ENCODE measurements at places on chromosomes 11 and 22.

GRCh38 chr22:50044485-50045118 is 13.5 kb downstream of the TTLL8 start:
- no peak for DNase-seq

DNA sequence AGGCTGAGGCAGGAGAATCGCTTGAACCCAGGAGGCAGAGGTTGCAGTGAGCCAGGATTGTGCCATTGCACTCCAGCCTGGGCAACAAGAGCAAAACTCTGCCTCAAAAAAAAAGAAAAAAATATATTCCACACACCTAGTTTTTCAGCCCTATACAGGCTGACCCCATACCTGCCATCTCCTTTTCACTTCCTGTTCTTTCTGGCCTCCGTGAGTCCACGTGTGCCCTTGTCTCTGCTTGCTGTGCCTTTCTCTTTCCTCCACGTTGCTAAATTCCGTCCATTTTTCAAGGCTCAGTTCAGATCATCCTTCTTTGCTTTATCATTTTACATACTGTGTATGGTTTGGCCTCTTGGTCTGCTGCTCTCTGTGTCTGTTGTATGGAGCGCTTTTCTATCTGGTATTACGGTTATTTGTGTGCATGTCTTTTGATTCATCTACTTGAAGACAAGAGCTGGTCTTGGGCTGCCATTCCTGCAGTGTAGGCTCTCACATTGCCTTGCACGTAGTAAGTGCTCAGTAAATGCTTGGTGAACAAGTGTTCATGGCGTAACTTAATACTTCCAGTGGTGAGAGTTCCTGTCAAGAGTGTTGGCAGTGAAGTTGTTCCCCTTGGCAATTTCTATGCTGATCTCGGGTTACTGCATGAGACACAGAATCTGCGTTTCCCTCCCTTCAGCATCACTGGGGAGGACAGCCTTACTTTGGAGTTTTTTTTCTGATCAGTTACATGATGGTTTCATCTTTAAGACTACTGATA is 57.5 kb downstream of the PTPRJ start:
- no peak for DNase-seq

GRCh38 chr11:20070459-20070858 is 89.8 kb downstream of the DBX1 start:
- no peak for DNase-seq

- no peak for DNase-seq
Measured at GRCh38 chr11:113410414-113411135, 23.0 kb downstream of the ANKK1 start.

- DNase-seq = no peak
Measured at GRCh38 chr11:15136166-15136565, 21.4 kb downstream of the INSC start.

- DNase-seq = no peak
Measured at GRCh38 chr11:57376095-57377090, 4.6 kb downstream of the PRG3 start.

- no peak for DNase-seq
Measured at GRCh38 chr11:33912405-33913361, 20.8 kb upstream of the LMO2 start.

GRCh38 chr11:44568658-44569473 is 3.4 kb downstream of the CD82 start:
- peak; percentile 69 for DNase-seq

DNA sequence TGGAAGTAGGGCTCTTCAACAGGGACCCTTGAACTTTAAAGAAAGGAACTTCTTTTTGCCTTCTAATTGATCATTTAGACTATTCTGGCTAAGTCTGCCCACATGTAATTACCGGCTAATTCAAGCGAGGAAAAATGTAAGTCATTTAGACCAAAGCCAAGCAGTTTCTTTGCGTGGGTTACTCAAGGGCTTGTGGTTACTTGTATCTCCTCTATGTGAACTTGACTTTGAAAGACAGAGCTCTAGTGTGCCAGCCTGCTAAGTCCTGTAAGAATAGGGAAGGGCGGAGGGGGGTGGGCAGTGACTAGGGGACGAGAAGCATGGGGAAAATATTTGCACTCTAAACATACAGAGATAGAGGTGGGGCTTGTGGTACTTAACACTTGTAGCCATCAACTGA is 145.2 kb upstream of the TEAD1 start:
- DNase-seq = peak; percentile 72

GRCh38 chr11:63888170-63889086 is 28.5 kb downstream of the RCOR2 start:
- no peak for DNase-seq

DNA sequence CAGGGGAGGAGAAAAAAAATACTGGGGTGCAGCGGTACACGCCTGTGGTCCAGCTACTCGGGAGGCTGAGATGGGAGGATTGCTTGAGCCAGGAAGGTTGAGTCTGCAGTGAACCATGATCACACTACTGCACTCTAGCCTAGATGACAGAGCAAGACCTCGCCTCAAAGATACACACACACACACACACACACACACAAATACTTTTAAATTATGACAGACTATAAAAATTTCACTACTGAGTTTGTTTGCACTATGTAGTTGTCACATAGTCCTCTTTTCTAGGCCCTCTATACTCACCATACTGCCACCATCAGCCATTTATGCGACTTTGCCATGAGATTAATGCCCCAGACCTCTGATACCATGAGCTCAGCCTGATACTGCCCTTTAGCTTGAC is 109.6 kb downstream of the MRTFA start:
- DNase-seq = no peak

DNA sequence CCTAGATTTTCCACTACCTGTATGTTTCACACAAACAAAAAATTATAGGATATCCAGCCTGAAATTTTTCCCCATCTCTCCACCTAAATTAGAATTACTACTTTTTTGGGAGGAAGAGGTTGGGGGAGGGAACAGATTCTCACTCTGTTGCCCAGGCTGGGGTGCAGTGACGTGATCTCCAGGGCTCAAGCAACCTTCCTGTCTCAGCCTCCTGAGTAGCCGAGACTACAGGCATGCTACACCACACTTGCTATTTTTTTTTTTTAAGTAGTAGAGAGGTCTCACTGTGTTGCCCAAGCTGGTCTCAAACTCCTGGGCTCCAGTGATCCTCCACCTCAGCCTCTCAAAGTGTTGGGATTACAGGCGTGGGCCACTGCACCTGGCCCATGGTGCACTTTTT is 9.5 kb downstream of the JAML start:
- no peak for DNase-seq

DNA sequence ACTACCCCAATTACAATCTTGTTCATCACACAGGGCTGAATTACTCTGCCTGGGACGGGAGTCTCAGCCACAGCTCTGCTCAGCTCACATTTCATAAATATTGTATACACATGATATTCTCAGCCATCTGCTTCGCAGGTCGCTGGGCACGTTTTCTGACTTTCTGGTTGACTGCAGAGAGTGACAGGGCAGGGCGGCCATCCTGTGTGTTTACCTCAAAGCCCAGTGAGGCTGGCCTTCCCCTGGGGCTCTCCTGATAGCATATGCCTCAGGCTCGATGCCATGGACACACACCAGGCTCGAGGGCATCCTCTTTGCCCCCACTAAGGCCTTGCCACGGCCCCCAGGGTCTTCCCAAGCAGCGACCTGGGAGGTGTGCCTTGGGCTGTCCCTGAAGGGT is 345.0 kb downstream of the CADM1 start:
- peak; percentile 16 for DNase-seq

GRCh38 chr11:77203901-77204753 is 76.1 kb downstream of the MYO7A start:
- DNase-seq = no peak

DNA sequence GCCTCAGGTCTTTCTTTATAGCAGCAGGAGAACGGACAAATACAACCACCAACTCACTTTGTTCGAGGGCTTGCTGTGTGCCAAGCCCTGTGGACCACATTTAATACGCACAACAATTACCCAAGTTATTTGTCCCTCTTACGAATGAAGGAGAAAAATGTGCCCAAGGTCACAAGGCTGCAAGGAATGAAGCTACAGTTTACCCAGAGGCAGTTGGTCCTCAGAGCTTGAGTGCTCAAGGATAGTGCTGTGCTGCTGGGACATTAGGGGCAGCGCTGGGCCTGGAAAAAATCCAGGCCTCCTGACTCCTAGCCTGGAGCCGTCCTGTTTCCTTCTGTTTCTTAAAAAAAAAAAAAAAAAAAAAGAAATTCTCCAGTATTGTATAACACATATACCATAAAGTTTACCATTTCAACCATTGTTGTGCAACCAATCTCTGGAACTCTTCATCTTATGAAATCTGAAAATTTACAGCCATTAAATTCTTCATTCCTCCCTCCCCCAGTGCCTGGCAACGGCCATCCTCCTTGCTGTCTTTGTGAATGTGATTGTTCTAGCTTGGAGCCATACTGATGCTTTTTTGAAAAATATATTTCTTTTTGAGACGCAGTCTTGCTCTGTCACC is 1.0 kb upstream of the C11orf86 start:
- DNase-seq = no peak

- no peak for DNase-seq
Measured at GRCh38 chr11:122821169-122821568, 17.1 kb upstream of the CRTAM start.

- no peak for DNase-seq
Measured at GRCh38 chr11:34180040-34180813, 74.8 kb downstream of the NAT10 start.

DNA sequence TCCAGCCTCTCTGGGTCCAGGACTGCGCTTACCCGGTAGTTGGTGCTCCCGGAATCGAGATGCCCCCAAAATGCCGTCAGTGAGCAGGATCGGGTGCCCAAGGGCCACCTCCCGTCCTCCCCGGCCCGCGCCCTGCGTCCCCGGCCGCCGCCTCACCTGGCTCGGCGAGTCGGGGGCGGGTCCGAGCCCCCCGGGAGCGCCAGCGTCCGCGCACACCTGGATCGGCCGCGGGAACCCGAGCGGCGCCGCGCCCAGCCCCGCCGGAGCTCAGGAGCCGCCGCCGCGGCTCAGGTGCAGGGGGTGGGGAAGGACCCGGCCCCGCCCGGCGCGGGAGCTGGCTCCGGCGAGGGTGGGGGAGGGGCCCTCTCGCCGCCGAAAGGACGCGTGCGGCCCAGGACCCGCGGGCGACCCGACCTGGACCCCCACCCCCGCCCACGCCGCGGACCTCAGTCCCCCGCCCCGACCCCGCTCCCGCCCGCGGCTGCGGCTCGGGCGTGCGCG is at the start of gene SHANK2:
Gene SHANK2 (minus strand): TSS at position 309 of the 501 bp plus-strand sequence. CDS start 105,251 bp downstream, outside the sequence.
- DNase-seq = no peak

DNA sequence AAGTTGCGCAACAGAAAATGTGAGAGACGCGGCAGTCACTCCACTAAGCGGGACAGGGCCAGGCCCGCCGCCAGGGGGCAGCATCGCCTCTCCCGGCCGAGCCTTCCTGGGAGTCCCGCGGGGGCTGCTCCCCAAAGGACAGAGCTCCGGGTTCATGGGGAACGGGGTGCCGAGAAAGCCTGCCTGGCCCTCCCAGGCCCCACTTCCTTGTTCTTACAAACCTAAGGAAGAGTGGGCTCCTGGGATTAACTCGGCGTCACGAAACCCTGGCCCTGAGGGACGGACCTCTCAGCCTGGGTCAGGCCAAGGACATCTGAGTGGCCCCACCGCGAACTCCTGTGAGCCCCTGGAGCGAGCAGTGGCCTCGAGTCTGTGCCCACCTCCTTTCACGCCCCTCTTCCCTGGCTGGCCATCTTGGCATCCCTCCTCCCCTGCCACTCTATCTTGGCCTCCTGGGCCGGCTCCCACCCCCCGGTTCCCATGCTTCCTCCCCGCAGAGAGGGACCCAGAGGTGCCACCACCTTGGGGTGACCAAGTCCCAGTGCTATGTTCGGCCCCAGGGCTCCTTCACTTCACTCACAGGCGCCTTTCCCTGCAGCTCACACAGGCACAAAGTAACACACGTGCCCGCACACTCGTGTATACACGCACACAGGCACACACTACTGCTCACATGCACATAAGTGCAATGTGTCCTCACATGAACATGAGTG is 99.9 kb upstream of the FGF3 start:
- DNase-seq = no peak

DNA sequence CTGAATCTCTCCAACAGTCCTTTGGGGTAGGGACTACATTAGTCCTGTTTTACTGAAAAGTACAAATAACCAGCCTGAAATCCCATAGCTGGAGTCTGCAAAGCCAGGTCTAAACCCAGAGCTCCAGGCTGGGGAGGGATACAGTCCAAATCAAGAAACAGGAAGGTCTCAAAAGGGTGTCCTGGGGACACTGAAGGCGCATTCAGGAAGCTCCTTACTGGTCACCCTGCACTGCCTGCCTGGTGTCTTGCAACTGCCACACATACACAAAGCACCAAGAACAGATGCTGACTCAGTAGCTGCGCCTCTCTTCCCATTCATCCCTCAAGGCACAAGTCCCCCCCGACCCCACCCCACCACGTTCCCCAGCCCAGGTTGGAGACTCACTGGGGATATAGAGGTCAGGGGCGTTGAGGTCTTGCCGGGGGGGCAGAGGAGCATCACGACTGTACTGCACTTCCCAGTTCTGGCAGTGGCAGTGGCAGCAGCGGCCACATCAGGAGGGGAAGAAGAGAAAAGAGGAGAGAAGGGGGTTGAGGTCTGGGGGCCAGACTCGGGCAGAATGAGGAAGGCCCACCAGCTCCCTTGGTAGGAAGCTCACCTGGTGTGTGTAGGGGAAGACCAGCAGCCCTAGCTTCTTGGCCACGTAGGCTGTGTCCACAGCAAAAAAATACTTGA is 1.6 kb downstream of the YIF1A start:
- DNase-seq = no peak

GRCh38 chr11:2186669-2187279 is 15.2 kb upstream of the TH start:
- no peak for DNase-seq

DNA sequence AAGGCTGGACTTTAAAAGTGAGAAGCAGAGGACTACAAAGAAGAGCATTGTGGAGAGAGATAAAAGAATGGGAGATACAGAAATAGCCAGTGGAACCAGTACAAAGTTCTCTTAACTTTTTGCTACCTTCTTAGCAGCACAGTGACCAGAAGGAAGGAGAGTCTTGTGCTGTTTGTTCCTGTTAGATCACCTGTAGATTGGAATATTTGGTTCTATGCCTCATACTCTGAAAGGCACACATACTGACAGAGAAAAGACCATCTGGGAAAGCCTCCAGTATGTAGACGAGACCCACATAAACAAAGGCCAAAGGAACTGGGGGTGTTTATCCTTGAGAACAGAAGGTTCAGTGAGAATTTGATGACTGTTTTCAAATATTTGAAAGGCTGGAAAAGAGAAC is 18.7 kb downstream of the RNF141 start:
- no peak for DNase-seq

- no peak for DNase-seq
Measured at GRCh38 chr11:70109006-70109405, 30.9 kb downstream of the ANO1 start.

GRCh38 chr11:2348986-2349385 is 28.1 kb upstream of the CD81 start:
- no peak for DNase-seq

- DNase-seq = no peak
Measured at GRCh38 chr11:69208190-69209037, 52.7 kb downstream of the SMIM38 start.

Data from retinal pigment epithelial cell (primary cell).